ENCODE measurements at places on chromosomes 5 and 9. TPM values are rescaled to one million over a fixed set of nuclear protein-coding genes. Genes with fewer than 3 reads are reported as not detected.

GNE gene
- total RNA-seq: 20.5 TPM

EGFL7 gene
- 0.93 TPM for total RNA-seq

F12 gene
- total RNA-seq: 5.1 TPM

RNF44 gene
- total RNA-seq: 61.9 TPM

TJP2 gene
- total RNA-seq: 12.9 TPM

ENG gene
- 12.2 TPM for total RNA-seq

GRCh38 chr5:168159425-168159824 is 132.0 kb upstream of the WWC1 start:
- H3K4me1 ChIP-seq: no peaks in the 10 kb centered on the region
- no peaks in the 10 kb centered on the region for H3K27me3 ChIP-seq
- H3K4me3 ChIP-seq: no peak overlapping the region
- no peak overlapping the region for H3K27ac ChIP-seq
- H3K36me3 ChIP-seq: no peaks in the 10 kb centered on the region

- H3K4me3 ChIP-seq: no peak overlapping the region
- H3K27me3 ChIP-seq: no peaks in the 10 kb centered on the region
- no peak overlapping the region for H3K27ac ChIP-seq
- H3K4me1 ChIP-seq: no peaks in the 10 kb centered on the region
- H3K36me3 ChIP-seq: no peaks in the 10 kb centered on the region
- no peak for DNase-seq
These were observed 323.1 kb upstream of the DAP start for GRCh38 chr5:11084111-11084510.

DNA sequence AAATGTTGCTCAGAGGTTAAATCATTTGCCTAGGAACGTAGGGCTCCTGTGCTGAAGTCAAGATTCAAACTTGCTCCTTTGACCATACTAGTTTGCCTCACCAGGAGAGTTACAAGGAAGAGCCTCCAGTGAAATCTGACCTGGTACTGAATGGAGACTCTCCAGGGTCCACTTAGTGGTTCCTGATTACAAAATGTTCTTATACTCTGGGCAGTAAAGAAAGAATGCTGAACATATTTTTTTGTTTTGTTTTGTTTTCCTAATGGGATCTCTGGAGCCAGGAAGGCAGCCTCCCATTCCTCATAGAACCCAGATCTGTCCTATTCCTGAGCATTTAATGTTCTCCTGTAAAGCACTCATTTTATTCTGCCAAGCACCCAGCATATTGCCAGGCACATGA is 256.5 kb upstream of the CLINT1 start:
- peaks cover 19% of the 10 kb centered on the region for H3K27me3 ChIP-seq
- no peaks in the 10 kb centered on the region for H3K36me3 ChIP-seq
- no peak overlapping the region for H3K27ac ChIP-seq
- no peak overlapping the region for H3K4me3 ChIP-seq

GRCh38 chr5:149759563-149759962 is 29.5 kb downstream of the PPARGC1B start:
- no peak for DNase-seq
- H3K36me3 ChIP-seq: peaks cover 5% of the 10 kb centered on the region
- no peaks in the 10 kb centered on the region for H3K4me1 ChIP-seq
- no peaks in the 10 kb centered on the region for H3K27me3 ChIP-seq

DNA sequence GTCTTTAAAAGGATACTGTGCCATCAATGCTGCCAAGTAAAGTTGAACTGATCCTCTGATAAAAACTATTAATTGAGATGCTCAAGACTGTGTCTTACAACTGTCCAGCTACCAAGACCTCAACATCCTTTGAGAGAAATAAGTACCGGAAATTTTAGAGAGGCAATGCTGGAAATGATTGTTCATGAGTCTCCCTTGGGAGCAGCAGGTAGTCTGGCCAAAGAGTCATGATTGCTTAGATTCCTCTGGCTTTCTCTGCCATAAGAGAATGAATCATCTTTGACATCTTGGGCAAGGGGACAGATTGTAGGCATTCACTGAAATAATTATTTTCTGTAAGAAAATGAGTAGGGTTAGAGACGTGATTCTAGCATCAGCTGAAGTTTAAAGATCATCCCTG is 466.6 kb upstream of the DAB2 start:
- H3K4me3 ChIP-seq: no peak overlapping the region
- DNase-seq: no peak
- no peaks in the 10 kb centered on the region for H3K36me3 ChIP-seq
- no peaks in the 10 kb centered on the region for H3K4me1 ChIP-seq

- H3K27me3 ChIP-seq: peaks cover 47% of the 10 kb centered on the region
- H3K4me3 ChIP-seq: peak within 1 kb of the TSS; percentile 7
- peaks cover 10% of the 10 kb centered on the region for H3K4me1 ChIP-seq
- H3K36me3 ChIP-seq: no peaks in the 10 kb centered on the region
These were observed at the start of gene ADRA1B for GRCh38 chr5:159915904-159916840. Gene ADRA1B (plus strand): TSS chr5:159916482. CDS start chr5:159916906, 424 bp downstream.

DNA sequence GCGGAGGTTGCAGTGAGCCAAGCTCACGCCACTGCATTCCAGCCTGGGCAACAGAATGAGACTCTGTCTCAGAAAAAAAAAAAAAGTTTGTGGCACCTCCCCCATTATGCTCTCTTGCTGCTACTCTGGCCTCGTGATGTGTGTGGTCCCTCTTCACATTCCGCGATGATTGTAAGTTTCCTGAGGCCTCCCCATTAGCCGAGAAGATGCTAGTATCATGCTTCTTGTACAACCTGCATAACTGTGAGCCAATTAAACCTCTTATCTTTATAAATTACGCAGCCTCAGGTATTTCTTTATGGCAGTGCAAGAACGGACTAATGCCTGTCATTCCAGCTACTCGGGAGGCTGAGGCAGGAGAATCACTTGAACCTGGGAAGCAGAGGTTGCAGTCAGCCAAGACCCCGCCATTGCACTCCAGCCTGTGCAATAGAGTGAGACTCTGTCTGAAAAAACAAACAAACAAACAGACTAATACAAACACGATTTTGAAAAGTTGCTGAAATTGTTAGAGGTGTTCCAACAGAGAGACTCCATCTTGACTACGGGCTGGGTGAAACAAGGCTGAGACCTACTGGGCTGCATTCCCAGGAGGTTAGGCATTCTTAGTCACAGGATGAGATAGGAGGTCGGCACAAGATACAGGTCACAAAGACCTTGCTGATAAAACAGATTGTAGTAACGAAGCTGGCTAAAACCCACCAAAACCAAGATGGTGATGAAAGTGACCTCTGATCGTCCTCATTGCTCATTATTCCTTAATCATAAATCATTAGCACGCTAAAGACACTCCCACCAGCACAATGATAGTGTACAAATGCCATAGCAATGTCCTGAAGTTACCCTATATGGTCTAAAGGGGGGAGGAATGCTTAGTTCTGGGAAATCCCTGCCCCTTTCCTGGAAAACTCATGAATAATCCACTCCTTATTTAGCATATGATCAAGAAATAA is 8.3 kb upstream of the AFF4 start:
- H3K4me1 ChIP-seq: no peaks in the 10 kb centered on the region
- H3K27ac ChIP-seq: no peak overlapping the region
- H3K36me3 ChIP-seq: peaks cover 2% of the 10 kb centered on the region
- H3K27me3 ChIP-seq: no peaks in the 10 kb centered on the region
- H3K4me3 ChIP-seq: no peak overlapping the region

GRCh38 chr9:71431931-71432330 is 310.5 kb upstream of the TRPM3 start:
- H3K27ac ChIP-seq: no peak overlapping the region
- DNase-seq: no peak
- H3K27me3 ChIP-seq: peaks cover 5% of the 10 kb centered on the region
- H3K4me3 ChIP-seq: no peak overlapping the region

DNA sequence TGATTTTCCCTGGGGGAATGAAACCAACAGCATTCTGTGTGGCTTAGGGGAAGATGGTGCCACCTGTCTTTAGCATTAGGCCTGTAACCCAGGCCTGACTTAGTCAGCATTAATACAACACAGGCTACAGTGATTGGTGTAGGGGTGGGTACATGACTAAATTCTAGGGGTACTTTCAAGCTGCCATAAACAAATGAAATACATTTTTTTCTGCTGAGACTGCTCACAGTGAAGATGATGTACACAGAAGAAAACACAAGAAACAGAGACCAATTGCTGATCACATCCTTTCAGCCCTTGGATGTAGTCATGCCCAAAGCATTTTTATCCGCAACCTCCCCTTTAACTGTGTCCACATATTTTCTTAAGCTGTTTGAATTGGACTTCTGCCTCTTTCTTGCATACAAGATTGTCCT is 527.2 kb downstream of the KCTD16 start:
- DNase-seq: no peak
- no peak overlapping the region for H3K4me3 ChIP-seq
- no peaks in the 10 kb centered on the region for H3K27me3 ChIP-seq
